Stimulated activated CD8-positive, alpha-beta memory T cell treated with anti-CD3 and anti-CD28 coated beads, Interleukin-7, amount 100 ng/mL, for 48 hours (primary cell): ENCODE measurements at places on chromosomes 1 and 21.

GRCh38 chr21:41451753-41452676, 26.0 kb downstream of the MX1 start:
- DNase-seq = no peak

GRCh38 chr21:38544661-38545060, 46.4 kb upstream of the ERG start:
- no peak for DNase-seq

DNA sequence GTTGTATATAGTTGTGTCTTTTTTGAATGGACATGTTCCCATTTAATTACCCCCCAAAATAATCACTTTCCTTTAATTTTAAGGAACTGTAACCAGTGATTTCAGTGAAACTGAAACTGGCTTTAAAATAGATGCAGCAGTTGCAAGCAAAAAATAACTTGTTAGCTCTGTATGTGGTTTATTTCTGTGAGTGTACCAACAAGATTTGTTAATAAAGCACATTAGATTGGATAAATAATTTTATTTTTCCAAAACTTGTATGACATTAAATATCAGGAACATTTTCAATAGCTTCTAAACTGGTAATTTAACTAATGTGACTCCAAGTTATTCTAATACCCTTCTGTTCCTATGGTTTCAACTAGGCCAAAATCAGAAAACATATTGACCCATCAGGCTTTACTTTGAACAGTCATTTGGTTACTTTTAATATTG, 184.3 kb upstream of the CACYBP start:
- DNase-seq = no peak

- DNase-seq = no peak
Observed at GRCh38 chr1:31503570-31503969, 72.7 kb upstream of the TINAGL1 start.

GRCh38 chr1:213821175-213821942, 166.4 kb upstream of the PROX1 start:
- DNase-seq = no peak

DNA sequence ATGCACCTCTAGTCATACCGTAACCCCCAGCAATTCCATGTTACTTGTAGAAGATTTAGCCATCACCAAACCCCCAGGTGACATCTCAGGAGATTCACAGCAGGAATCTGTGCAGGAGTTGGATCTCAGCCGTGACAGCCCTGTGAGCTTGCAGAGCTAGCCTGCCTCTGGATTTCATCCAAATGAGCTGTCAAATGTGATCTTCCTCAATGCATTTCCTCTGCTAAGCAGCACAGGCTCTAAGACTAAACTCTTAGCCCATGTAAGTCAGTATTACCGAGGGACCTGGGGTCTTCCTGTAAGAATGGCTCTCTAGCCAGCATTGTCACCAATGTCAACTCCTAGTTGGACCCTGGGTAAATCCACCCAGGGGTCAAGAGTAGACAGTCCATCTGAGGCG, 41.7 kb downstream of the UMODL1 start:
- DNase-seq = no peak

- DNase-seq = no peak
Observed at GRCh38 chr1:69533343-69533742, 34.4 kb upstream of the LRRC7 start.

GRCh38 chr1:163661391-163661790, 339.6 kb downstream of the NUF2 start:
- no peak for DNase-seq

- no peak for DNase-seq
Observed at GRCh38 chr1:218336328-218336727, 8.8 kb upstream of the TGFB2 start.

DNA sequence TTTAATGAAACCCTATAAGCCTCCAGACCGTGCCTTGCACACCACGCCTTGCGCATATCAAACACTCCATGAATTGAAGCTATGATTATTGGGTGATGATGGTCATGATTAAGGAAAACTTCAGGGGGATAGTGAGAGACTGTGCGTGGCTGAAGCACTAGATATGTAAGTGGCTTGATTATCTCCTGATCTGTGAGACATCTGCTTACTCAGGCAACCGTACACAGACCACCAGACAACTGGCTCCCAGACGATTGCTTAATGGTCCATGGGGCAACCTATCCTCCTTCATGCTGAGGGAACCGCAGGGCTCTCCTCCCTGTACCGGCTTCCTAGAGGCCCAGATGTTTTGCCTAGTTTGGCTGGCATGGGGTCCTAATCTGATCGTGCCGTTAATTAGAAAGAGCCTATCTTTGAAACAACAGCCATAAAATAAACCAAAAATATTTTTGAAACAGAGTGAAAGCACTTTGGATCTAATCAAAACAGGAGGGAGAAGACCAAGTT, 51.6 kb downstream of the IRF2BP2 start:
- DNase-seq = no peak

- DNase-seq = no peak
Observed at GRCh38 chr1:107436552-107437241, 295.9 kb downstream of the NTNG1 start.

DNA sequence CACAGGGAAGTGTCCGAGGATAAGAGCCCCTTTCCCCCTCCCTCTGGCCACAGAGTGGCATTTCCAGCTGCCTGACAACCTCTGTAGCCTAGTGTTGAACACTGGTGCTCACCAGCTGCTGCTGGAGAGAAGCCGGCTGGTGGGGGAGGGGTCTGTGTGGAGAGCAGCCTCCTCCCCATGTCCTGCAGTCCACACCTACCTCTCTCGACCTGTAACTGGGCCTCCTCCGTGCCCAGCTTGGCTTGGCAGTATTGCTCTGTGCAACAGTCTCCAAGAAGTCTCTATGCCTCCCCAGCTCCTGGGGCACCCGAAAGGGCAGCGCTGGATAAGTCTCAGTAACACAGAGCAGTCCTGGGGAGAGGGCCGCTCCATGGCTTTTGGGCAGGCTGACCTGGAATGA, 17.0 kb downstream of the PAPPA2 start:
- DNase-seq = no peak

- no peak for DNase-seq
Observed at GRCh38 chr1:174519844-174520243, 72.1 kb downstream of the GPR52 start.

GRCh38 chr1:109466452-109467300, at the start of gene SYPL2:
Gene SYPL2 (plus strand): TSS chr1:109466546. CDS start chr1:109466844, 298 bp downstream.
- DNase-seq = no peak

GRCh38 chr1:31700468-31701090, 3.2 kb downstream of the COL16A1 start:
- DNase-seq = no peak

- DNase-seq = no peak
Observed at GRCh38 chr1:36829066-36829465, 205.2 kb downstream of the GRIK3 start.

GRCh38 chr1:26999440-26999987, 6.0 kb downstream of the TRNP1 start:
- no peak for DNase-seq

- no peak for DNase-seq
Observed at GRCh38 chr1:82934074-82934473, 1064.9 kb downstream of the TTLL7 start.

- no peak for DNase-seq
Observed at GRCh38 chr1:152182431-152182830, 23.4 kb upstream of the RPTN start.

DNA sequence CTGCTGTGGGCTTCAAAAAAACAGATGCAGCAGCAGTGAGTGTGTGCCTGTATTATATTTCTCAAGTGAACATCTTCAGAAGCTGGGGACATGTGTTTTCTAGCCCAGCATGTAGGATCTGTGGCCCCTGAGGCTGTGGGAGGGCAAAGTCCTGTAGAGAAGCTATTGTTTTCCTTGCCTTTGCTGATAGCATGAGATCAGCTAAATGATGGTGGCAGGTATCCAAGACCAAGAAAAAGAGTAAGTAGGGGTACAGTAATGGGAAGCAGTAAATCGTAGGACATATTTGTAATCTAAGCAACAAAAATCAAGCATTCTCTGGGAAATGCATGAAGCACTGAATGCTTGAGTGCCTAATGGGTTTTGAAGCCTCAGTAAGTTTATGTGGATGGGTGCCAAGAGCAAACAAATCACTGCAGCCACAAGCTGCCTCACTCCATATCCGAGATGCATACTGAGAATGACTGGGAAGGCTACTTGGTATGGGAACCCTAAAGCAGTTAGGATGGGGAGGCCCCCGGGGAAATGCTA, 98.3 kb downstream of the CD58 start:
- no peak for DNase-seq

DNA sequence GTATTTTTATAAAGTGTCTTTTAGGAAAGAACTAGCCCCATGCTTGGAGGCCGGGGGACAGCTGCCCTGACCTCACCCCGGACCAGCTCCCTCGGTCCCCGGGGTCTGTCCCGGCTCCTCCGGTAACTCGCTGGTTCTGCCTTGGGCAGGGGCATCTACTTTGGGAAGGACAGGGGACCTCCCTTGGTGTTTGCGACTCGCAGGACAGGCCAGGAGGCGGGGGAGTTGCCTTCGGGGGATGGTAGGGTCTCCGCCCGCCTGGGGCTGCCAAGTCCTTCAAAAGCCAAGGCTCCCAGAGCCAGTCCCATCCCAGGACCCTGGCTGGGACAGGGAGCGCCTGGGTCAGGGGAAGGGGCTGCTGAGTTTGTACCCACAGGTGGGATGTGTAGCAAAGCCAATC, 157.9 kb downstream of the PEX14 start:
- DNase-seq = no peak

- no peak for DNase-seq
Observed at GRCh38 chr1:225919906-225920305, 4.1 kb downstream of the PYCR2 start.

GRCh38 chr1:29186707-29187106, 5.0 kb upstream of the SRSF4 start:
- no peak for DNase-seq

GRCh38 chr1:64745181-64745985, 508 bp downstream of the RAVER2 start:
- no peak for DNase-seq

GRCh38 chr1:98344731-98345130, 316.8 kb upstream of the SNX7 start:
- no peak for DNase-seq

DNA sequence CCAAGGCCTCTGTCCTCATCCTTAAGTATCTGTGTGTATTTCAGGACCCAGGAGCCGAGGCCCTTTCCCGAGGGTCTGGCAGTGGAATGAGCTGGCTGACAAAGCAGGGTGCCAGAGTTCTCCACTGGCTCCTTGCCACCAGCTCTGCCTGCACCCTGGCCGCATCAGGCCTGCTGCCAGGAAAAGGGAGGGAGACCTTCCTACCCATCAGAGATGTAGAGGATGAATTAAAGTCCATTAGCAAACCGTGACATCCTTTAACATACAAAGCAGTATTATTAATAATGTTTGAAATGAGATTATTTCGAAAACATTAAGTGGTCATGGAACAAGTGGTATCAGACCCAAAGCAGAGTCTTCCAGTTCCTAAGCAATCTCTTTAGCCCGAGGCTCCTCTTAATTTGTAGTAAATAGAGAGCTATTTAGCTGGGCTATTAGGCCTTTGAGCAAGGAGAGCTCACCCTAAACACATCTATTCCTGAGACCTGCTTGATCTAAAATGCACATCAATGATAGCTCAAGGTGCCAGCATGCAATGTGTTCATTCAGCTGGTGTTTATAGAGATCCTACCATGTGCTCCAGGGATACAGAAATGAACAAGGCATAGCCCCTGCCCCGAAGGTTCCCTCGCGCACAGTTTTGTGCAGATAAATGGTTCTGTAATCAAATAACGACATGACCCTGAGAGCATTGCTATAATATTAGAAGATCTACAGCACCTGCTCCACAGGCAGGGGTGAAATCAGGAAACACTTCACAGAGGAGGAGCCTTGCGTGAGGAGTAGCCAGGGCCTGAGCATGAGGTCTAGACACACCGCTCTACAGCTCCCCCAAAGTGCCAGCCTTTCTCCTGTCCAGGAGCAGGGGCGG, 44.0 kb downstream of the FAM163A start:
- no peak for DNase-seq

DNA sequence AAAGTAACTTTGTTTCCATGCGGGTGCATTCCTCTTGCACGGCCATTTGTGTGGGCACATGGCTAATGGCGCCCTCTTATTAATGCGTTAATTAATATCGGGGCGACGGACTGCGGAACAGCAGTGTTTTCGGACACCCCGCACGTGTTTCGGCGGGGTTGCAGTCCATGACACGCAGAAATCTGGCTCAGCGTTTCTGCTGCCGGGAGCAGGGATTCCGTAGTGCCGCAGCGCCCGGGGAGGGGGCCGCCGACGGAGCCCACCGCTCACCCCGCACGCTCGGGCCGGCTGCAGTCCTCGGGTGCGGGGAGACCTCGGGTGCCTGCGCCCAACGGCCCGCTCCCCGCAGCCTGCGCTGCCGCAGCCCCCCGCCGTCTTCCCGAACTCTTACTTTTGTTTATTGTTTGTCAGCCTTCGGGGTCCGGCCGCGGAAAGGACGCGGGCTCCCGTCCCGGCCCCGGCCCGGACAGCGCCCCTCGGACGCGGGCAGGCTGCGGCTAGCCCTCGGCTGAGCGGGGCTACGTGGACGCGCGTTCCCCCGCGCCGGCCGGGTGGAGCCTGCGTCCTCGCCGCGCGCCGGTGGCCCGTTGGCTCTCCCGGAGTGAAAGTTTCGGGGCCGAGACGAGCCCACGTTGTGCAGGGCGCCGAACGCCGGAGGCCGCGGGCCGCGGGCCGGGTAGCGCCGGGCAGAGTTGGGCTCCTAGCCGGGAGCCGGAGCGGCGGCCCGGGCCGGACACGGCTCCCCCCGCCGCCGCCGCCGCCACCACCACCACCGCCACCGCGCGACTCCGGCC, 849 bp downstream of the NFIA start:
- no peak for DNase-seq
